ENCODE measurements at places on chromosomes 16 and 17. TPM values are rescaled to one million over a fixed set of nuclear protein-coding genes. Genes with fewer than 3 reads are reported as not detected.

GRCh38 chr17:83090444-83091256, 11.2 kb downstream of the METRNL start:
- no peak overlapping the region for H3K4me3 ChIP-seq
- DNase-seq: no peak
- no peak overlapping the region for H3K27ac ChIP-seq
- no peaks in the 10 kb centered on the region for H3K27me3 ChIP-seq
- H3K36me3 ChIP-seq: peaks cover 15% of the 10 kb centered on the region

- H3K4me1 ChIP-seq: peaks cover 34% of the 10 kb centered on the region
- no peak overlapping the region for H3K27ac ChIP-seq
- H3K36me3 ChIP-seq: no peaks in the 10 kb centered on the region
These were observed 3.3 kb downstream of the KRT14 start for GRCh38 chr17:41583137-41584127.

GRCh38 chr17:11999696-12000095, 2.4 kb upstream of the ZNF18 start:
- no peaks in the 10 kb centered on the region for H3K36me3 ChIP-seq
- H3K4me1 ChIP-seq: no peaks in the 10 kb centered on the region
- no peak overlapping the region for H3K4me3 ChIP-seq
- H3K27me3 ChIP-seq: no peaks in the 10 kb centered on the region

GRCh38 chr17:28133562-28133970, 91.1 kb downstream of the NLK start:
- H3K4me3 ChIP-seq: no peak overlapping the region
- no peaks in the 10 kb centered on the region for H3K27me3 ChIP-seq
- DNase-seq: no peak
- no peaks in the 10 kb centered on the region for H3K36me3 ChIP-seq
- no peaks in the 10 kb centered on the region for H3K4me1 ChIP-seq

DNA sequence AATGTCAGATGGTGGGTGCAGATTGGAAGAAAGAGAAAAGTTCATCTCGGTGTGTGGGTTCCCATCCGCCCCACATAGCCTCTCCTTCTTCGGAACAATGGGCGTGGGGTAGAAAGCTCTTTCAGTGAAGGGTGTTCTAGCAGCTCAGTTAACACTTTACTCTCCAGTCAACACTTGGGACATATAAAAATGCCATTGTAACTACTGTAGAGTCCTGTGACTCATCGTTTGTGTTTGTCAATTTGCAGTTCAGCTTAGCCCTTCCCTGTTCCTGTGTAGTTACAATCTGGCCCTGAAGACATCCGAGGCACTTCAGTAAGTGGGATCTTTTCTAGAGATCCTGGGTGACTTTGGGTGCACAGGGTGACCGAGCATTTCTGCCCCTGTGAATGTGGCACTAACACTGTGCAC, 11.5 kb upstream of the CLEC18C start:
- no peak overlapping the region for H3K27ac ChIP-seq
- DNase-seq: no peak
- peaks cover 6% of the 10 kb centered on the region for H3K4me1 ChIP-seq
- H3K27me3 ChIP-seq: no peaks in the 10 kb centered on the region
- H3K4me3 ChIP-seq: no peak overlapping the region
- peaks cover 34% of the 10 kb centered on the region for H3K36me3 ChIP-seq

Gene NPB
- total RNA-seq: 1.2 TPM

GRCh38 chr16:22250522-22250921, 44.4 kb downstream of the EEF2K start:
- DNase-seq: no peak
- no peaks in the 10 kb centered on the region for H3K27me3 ChIP-seq

- no peak for DNase-seq
- H3K4me1 ChIP-seq: peaks cover 21% of the 10 kb centered on the region
- H3K27me3 ChIP-seq: no peaks in the 10 kb centered on the region
- no peak overlapping the region for H3K4me3 ChIP-seq
- no peak overlapping the region for H3K27ac ChIP-seq
These were observed 29.5 kb downstream of the PSMD12 start for GRCh38 chr17:67336859-67337258.

Gene KREMEN2
- 14.1 TPM for total RNA-seq

Gene GRB7
- 51.9 TPM for total RNA-seq

Gene IL4R
- 29.6 TPM for total RNA-seq

DNA sequence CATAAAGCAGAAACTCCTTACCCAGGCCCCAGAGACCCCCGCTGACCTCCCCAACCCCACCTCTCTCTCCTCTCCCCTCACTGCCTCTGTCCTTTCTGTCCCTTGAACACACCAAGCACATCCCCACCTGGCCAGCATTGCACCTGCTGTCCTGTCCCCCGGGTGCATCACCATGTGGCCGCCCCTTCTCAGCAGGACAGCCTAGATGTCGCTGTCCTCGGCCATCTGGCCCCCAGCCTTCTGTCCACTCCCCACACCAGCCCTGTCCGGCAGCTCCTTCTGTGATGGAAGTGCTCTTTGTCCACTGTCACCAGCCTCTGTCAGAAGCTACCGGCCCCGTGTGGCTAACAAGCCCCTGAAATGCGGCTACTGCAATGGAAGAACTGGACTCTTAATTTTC, 12.3 kb upstream of the MPRIP start:
- no peak for DNase-seq
- no peak overlapping the region for H3K4me3 ChIP-seq
- peaks cover 70% of the 10 kb centered on the region for H3K4me1 ChIP-seq
- no peak overlapping the region for H3K27ac ChIP-seq
- no peaks in the 10 kb centered on the region for H3K27me3 ChIP-seq

DNA sequence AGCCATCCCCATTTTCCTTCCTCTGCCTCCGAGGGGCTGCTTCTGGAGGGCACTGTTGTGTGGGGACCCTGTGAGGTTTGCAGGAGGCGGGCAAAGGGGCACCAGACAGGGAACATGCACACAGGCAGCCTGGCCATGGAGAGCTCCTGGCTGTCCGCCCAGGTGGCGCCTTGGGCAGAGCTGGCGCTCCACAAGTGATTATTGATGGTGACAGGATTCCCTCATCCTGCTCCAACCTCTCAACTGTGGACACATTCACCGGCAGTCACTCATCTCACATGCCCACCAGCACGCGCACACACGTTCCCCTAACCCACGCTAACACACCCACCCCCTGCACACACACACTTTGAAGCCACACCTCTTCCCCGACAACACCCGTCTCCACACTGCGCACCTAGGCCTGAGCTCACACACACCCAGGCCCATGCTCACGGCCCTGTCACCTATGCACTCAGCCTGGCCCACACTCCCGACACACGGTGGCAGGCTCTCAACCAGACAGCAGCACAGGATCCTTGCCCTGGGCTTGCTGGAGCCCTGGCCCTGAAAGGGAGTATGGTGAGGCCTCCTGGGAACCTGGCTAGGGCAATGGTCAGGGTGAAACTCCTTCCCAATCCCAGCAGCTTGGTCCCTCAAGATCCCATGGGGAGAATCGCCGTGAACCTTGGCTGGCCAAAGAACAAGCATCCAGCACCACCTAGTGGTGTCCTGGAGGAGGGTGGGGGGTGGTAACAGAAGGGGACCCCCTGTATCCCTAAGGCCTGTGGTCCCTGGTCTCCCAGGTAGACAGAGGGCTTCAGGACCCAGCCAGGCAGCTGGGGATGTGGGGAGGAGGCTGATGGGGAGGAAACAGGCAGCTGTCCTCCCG, 3.6 kb downstream of the PNMT start:
- peaks cover 21% of the 10 kb centered on the region for H3K4me1 ChIP-seq
- H3K4me3 ChIP-seq: no peak overlapping the region
- no peak overlapping the region for H3K27ac ChIP-seq

DNA sequence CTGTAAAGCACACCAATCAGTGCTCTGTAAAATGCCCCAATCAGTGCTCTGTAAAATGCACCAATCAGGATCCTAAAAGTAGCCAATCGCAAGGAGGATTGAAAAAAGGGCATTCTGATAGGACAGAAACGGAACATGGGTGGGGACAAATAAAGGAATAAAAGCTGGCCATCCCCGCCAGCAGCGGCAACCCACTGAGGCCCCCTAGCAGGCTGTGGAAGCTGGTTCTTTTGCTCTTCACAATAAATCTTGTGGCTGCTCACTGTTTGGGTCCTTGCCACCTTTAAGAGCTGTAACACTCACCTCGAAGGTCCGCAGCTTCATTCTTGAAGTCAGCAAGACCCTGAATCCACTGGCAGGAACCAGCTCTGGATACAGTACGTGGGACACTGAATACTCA, 162.4 kb upstream of the TBX2 start:
- no peaks in the 10 kb centered on the region for H3K27me3 ChIP-seq
- no peaks in the 10 kb centered on the region for H3K4me1 ChIP-seq
- no peak overlapping the region for H3K27ac ChIP-seq
- DNase-seq: no peak

- no peak for DNase-seq
- H3K4me1 ChIP-seq: no peaks in the 10 kb centered on the region
These were observed 14.9 kb downstream of the DHX38 start for GRCh38 chr16:72108353-72109102.

DNA sequence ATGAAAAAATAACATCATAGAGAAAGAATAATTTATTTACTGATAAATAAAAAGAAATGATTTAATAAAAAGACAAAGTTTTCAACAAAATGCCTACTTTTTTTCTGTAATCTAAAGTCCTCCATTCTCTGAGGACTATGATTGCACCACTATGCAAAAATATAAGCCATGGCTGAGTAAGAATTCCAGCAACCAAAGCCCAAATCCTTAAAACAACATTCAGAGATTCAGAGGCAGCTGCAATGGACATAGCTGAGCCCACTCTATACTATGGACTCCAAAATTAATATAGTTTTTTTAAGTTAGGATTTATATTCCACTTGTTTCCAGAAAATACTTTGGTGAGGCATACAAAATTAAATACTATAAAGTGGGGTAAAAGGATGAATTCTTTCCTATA, 169.5 kb upstream of the C17orf78 start:
- H3K4me3 ChIP-seq: no peak overlapping the region
- DNase-seq: no peak
- H3K27ac ChIP-seq: no peak overlapping the region

DNA sequence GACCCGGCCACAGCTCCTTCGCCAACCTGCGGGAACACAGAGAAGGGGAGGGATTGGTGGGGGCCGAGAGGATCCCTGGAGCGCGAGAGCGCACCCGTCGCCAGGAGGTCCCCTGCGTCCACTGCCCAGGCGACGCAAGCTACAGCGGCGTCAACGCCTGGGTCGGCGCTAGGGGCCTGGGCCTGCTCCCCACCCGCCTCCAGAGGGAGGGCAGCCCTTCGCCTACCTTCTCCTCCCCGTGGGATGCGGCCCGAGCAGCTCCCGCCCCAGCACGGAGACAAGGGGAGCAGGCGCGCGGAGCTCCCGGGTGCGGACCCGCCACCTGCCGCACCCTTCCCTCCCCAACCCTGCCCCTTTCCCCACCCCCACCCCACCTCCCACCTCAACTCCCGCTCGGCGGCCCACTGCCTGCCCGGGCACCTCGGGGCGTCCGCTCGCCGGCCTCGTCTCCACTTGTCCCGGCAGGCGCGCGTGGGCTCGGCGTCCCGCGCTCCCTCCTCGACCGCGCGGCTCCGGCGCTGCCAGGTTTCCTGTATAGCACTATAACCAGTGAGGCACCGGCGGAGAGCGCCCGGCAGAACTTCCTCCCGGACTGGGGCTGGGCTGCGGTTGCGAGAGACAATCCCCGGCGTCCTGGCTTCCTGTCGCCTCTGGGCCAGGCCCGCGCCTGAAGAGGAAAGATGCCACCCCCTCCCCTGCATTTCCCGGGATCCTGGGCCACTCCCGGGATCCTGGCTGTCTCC, 119.1 kb upstream of the SMURF2 start:
- no peaks in the 10 kb centered on the region for H3K27me3 ChIP-seq
- no peak for DNase-seq
- H3K4me3 ChIP-seq: peak overlapping the region; percentile 76

Gene SMG6
- total RNA-seq: 23.1 TPM

DNA sequence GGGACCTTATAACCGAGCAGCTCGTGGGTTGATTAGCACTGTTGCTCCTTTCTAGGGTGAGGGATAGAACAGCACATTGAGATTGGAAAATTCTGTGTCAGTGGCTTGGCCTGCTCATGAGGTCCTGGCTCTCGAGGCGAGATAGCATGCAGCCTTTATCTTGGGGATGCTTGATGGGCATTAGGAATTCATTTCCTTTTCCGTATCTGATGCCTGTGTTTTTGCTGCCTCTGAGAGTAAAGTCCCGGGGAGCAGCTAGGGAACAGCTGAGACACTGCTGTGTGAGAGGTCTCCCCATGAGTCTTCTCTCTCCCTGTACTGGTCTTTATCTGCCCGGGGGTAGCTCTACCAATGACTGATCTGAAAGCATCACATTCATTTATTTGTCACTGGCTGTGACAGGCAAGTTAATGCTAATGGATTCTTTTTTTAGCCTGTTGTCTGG, 14.5 kb downstream of the MSI2 start:
- H3K4me1 ChIP-seq: no peaks in the 10 kb centered on the region
- no peak overlapping the region for H3K27ac ChIP-seq
- DNase-seq: no peak

DNA sequence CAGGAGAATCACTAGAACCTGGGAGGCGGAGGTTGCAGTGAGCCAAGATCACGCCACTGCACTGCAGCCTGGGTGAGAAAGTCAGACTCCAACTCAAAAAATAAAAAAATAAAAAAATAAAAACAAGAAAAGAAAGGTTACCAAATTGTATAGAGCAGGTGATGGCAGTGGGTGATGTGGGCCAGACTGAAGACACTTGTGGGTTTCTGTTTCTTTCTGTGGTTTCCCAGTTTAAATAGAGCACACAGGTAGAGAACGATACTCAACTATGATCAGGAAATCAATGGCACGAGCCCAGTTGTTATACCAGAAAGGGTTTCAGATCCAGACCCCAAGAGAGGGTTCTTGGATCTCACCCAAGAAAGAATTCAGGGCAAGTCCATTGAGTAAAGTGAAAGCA, 32.6 kb downstream of the NUBP1 start:
- DNase-seq: no peak
- no peak overlapping the region for H3K4me3 ChIP-seq
